ENCODE measurements at places on chromosomes 4 and X. TPM values are rescaled to one million over a fixed set of nuclear protein-coding genes. Genes with fewer than 3 reads are reported as not detected.

The NPY2R gene
- not detected for total RNA-seq

The LGI2 gene
- under 0.01 TPM for total RNA-seq

The KIT gene
- total RNA-seq: 0.83 TPM

The ZAR1 gene
- not detected for total RNA-seq

The RXFP1 gene
- 0.73 TPM for total RNA-seq

The CFAP99 gene
- total RNA-seq: not detected

The TRAM1L1 gene
- 4.2 TPM for total RNA-seq

The MSANTD1 gene
- total RNA-seq: 0.44 TPM

The PFKFB1 gene
- not detected for total RNA-seq

The WDR17 gene
- 3.3 TPM for total RNA-seq

The ZFP92 gene
- total RNA-seq: under 0.01 TPM

The TMEM31 gene
- not detected for total RNA-seq

The FAM9C gene
- not detected for total RNA-seq

The ADH1A gene
- total RNA-seq: not detected

The PHEX gene
- 2.8 TPM for total RNA-seq

The UGT2A3 gene
- not detected for total RNA-seq

The RPS6KA6 gene
- total RNA-seq: 3.1 TPM

The CD99 gene
- total RNA-seq: 347 TPM

The TRIM75 gene
- not detected for total RNA-seq

The SMIM43 gene
- 6.6 TPM for total RNA-seq

The PPBP gene
- total RNA-seq: not detected

The SPATA4 gene
- 0.15 TPM for total RNA-seq

The KCNIP4 gene
- not detected for total RNA-seq

The GPRASP3 gene
- total RNA-seq: 8.7 TPM

The KLF8 gene
- 2.8 TPM for total RNA-seq

The PAGE2 gene
- total RNA-seq: not detected

The ZCCHC4 gene
- total RNA-seq: 16.9 TPM

The FAM53A gene
- 2.3 TPM for total RNA-seq

The PLAC8 gene
- total RNA-seq: not detected

The STPG2 gene
- under 0.01 TPM for total RNA-seq

The MAGEA6 gene
- total RNA-seq: not detected

The SOX3 gene
- 0.15 TPM for total RNA-seq

The PHOX2B gene
- not detected for total RNA-seq

The PABPC1L2A gene
- not detected for total RNA-seq

The KLHL13 gene
- 28.5 TPM for total RNA-seq

The GAB3 gene
- total RNA-seq: 7.3 TPM

The CT47A7 gene
- total RNA-seq: not detected

The NEXMIF gene
- not detected for total RNA-seq

The PRKX gene
- 23.0 TPM for total RNA-seq

The DYNLT3 gene
- total RNA-seq: 58.1 TPM

The TBCK gene
- total RNA-seq: 53.8 TPM

The KDR gene
- under 0.01 TPM for total RNA-seq
